HL-60 (cell line): ENCODE measurements at places on chromosomes 6 and 20.
A peak's percentile ranks its signal among the peaks of the same experiment; 100 is the strongest.

DNA sequence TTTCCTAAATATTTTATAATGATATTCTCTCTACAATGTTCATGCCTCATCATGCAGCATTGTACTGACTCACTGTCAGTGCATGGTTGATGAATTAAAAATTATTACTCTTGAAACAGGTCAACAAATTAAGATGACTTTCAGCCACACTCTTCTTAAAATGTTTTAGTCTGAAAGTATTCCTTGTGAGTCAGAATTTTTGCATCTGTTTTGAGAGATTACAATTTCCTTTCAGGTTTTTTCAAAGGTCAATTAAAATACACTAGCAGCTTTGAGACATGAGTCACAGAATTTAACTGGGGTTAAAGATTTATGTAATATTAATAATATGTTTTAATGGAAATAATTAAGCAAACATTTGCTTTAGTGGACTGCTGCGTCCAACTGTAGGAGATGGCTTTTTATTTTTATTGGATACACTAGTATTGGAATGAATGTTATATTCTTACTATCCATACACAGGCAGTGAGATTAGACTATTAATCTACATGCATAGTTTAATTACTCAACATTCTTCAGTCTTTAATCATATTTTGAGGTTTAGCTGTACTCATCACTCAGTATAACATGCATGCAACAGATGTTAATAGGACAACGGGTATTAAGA is 9.7 kb downstream of the COL12A1 start:
- DNase-seq: no peak

- no peak for DNase-seq
Measured at GRCh38 chr6:119346936-119347335, 2.6 kb downstream of the MAN1A1 start.

- DNase-seq: peak; percentile 12
Measured at GRCh38 chr6:31270788-31271640, 878 bp downstream of the HLA-C start.

GRCh38 chr6:138796771-138797170 is 884 bp downstream of the ECT2L start:
- DNase-seq: no peak

DNA sequence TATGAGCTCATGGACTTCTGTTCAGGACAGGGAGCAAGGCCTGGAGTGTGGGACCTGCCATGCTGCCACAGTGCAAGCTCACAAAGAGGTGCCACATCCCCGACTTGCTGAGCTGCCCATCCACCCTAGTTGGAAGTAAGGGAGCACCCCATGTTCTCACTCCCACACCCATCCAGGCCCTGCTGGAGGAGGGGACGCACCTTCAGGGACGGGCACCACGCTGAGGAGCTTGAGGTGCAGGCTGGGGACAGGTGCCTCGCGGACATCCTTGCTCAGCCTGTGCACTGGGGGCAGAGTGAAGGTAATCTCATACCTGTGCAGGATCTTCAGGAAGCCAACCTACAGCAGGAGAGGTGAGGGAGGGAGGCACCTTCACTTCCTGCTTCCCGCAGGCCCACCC is 12.3 kb downstream of the ADISSP start:
- no peak for DNase-seq

GRCh38 chr6:14224359-14225103 is 107.0 kb downstream of the CD83 start:
- DNase-seq: peak; percentile 13

GRCh38 chr6:160112628-160113299 is 8.9 kb upstream of the SLC22A1 start:
- no peak for DNase-seq

DNA sequence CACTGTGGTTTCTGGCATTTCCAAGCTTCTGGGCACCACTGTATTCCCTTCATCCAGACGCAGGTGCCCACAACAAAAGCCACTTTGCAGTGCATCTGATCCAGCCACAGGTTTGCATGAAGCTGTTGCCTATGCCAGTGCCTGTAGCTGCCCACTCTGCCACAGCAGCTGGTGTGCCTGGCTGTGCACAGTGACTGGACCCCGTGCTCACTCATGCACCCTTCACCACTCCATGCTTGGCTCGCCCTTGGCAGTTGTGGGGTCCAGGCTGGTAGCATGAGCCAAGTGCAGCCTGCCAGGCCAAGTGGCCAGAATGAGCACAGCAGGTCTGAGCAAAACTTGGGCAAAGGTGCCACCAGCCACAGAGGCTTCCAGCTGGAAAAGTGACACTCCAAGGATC is 42.7 kb downstream of the SEL1L2 start:
- DNase-seq: no peak

- no peak for DNase-seq
Measured at GRCh38 chr6:27168586-27169443, 78.7 kb upstream of the PRSS16 start.

GRCh38 chr20:17580895-17581294 is 11.0 kb downstream of the DSTN start:
- DNase-seq: no peak

GRCh38 chr20:43920797-43921196 is 6.1 kb downstream of the TOX2 start:
- no peak for DNase-seq

DNA sequence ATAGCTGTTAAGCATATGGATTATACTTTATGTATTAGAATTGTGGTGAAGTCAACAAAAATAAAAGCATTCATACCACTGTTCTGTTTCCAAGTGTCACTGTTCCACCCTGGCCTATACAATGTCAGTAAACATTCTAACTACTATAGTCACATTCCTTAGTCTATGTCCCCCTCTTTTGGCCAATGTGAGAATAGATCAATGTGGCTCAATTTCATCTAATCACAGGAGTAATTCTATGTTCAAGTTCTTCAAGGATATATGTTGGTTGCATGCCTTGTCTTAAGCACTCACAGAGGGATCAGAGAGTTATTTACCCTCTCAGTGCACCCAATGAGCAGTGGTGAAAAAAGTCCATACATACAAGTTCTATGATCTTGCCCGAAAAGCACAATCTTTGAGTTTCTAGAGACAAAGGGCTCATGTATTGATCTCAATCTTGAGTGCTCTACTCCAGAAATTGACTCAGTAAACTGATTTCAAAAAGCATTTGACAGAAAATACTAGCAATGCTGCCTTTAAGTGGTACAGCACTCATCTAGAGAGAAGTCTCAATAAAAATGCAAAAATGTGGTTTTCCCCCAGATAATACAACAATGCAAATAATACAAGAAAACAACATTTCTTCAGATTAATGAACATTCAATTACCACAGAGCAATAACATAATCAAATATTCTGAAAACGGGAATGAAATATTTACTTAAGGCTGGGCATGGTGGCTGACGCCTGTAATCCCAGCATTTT is 16.5 kb downstream of the SMLR1 start:
- peak; percentile 5 for DNase-seq

- DNase-seq: no peak
Measured at GRCh38 chr6:161299726-161300125, 25.9 kb upstream of the AGPAT4 start.

GRCh38 chr6:158649289-158650143 is at the start of gene SYTL3:
SYTL3 (plus strand) TSS chr6:158650054; CDS start chr6:158663269, 13,215 bp downstream.
- peak; percentile 43 for DNase-seq

GRCh38 chr6:136701045-136701444 is 91.2 kb downstream of the MAP3K5 start:
- DNase-seq: no peak

- peak; percentile 52 for DNase-seq
Measured at GRCh38 chr6:13377054-13377758, 48.9 kb upstream of the TBC1D7 start.

DNA sequence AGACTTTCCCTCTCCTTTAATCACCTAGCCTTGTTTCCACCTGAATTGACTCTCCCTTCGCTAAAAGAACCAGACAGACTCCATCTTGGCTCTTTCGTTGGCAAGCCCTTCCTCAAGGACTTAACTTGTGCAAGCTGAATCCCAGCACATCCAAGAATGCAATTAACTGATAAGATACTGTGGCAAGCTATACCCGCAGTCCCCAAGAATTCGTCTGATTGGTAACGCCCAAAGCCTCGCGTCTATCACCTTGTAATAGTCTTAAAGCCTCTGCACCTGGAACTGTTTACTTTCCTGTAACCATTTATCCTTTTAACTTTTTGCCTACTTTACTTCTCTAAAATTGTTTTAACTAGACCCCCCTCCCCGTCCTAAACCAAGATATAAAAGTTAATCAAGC is 15.6 kb upstream of the MYCT1 start:
- DNase-seq: no peak

DNA sequence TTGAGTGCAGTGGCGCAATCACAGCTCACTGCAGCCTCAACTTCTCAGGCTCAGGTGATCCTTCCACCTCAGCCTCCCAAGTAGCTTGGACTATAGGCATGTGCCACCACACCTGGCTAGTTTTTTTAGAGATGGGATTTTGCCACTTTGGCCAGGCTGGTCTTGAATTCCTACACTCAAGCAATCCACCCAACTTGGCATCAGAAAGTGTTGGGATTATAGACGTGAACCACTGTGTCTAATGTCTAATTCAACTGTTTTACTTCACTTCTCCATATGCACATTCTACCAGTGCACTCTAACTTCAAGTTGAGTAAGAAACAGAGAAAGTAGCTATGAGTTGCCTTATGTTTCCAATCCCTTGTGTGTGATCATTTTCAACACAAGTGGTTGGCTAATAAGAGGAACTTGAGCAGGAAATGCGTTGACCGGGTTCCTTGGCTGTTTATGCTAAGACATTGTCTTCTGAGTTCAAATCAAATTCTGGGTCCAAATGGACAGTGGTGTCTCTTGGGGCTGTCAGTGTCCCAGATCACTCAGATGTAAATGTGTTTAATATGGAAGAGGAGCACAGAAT is 23.9 kb downstream of the ZNF337 start:
- peak; percentile 66 for DNase-seq

GRCh38 chr6:169292338-169293124 is 38.9 kb upstream of the THBS2 start:
- DNase-seq: peak; percentile 84

DNA sequence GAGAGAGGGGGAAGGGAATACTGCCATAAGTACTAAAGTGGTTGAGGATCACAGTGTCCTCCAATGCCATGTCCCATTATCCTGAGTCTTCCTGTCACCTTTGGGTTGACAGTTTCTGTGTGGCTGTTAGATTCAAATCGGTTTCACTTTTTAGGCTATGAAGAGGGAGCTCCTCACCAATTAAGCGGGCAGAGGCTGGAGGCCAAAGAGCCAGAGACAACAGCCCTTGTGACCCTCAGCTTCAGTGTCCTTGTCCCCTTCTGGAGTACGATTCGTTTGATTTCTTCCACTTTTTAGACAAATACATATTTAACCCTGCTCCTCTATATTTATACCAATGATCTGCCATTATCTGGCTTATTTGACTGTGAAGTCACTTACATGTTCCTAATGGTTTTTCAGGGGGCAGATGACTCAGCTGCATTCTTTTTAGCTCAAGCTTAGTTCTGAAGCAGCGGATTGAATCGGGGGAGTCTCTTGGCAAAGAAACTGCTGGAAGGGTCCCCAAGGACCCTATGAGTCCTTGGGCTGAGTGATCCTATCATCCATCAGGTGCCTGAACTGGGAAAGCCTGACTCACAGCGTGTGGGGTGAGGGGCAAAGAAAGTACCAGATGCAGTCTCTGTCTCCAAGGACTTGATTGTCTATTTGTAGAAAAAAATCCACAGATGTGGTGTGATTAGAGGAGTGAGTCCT is 18.2 kb downstream of the FERMT1 start:
- no peak for DNase-seq

- DNase-seq: no peak
Measured at GRCh38 chr6:6844530-6844929, 256.0 kb downstream of the LY86 start.

DNA sequence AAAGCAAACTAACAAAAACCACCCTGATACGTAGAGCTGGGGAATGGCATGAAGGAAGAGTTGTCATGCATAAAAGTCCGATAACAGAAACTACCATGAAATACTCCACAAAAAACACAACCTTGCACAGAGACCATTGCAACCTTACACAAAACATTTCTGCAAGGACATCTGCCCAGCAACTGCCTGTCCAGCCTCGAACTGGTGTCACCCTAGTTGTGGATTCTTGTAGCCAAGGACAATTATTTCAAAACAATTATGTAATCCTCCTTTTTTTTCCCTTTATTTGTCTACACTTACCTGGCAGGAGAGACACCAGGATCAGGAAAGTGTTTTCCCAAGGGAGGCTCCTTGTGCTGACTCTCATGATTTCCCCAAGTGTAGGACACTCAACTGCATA is 232.5 kb upstream of the SYNDIG1 start:
- no peak for DNase-seq

DNA sequence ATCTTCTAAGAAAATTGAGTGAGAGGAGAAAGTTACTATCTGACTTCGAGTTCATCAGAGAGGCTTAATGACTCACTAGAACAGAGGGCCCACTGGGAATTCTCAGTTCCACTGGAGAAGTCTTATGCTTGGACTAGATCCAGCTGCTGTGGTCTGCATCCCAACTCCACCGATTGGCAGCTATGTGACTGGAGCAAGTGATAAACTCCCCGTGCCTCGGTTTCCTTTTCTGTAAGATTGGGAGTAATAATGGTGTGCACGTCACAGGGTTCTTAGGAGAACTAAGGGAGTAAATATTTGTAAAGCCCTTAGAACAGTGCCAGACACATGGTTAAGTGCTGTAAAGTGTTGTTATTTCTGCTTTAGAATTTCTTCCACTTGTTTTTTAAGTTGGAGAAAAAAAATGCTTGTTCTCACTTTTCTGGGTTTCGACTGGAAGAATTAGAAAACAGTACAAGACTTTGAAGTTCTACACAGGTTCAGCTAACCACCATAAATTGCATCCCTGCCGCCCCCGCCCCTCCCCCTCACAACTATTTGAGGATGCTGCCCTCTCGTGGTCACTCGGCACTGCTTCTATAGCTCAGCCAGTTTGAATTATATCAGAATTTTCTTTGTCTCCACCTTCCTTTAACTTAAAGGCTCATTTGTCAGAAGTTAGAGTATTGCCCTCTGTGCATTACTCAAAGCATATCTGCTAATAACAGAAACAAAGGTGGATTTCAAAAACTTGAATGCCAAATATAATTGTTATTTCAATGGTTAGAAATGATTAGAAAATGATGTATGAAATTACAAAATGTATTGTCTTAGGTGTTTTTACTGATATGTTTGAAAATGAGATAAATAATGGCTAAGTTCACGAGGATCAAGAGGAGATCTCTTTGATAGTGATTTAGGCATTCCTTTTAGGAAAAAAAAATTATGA is 95.0 kb upstream of the IFNGR1 start:
- peak; percentile 61 for DNase-seq

DNA sequence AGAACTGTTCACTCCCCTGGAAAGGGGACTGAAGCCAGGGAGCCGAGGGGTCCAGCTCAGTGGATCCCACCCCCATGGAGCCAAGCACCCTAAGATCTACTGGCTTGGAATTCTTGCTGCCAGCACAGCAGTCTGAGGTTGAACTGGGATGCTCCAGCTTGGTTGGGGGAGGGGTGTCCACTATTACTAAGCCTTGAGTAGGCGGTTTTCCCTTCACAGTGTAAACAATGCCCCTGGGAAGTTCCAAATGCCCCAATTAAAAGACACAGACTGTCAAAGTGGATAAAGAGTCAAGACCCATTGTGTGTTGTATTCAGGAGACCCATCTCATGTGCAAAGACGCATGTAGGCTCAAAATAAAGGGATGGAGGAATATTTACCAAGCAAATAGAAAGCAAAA is 150.2 kb downstream of the LPA start:
- DNase-seq: no peak
